Activated T-cell treated with anti-CD3 and anti-CD28 coated beads, Interleukin-2, amount 50 U/mL, for 72 hours (primary cell): ENCODE measurements at places on chromosomes 3 and 15.
A peak's percentile ranks its signal among the peaks of the same experiment; 100 is the strongest.

GRCh38 chr3:58025837-58026569 is 17.8 kb downstream of the FLNB start:
- no peak for DNase-seq

- DNase-seq = no peak
Measured at GRCh38 chr3:33134026-33134625, 20.3 kb downstream of the CRTAP start.

- no peak for DNase-seq
Measured at GRCh38 chr3:196458063-196458462, 25.8 kb upstream of the UBXN7 start.

- DNase-seq = no peak
Measured at GRCh38 chr3:172411478-172411947, 36.7 kb downstream of the GHSR start.

DNA sequence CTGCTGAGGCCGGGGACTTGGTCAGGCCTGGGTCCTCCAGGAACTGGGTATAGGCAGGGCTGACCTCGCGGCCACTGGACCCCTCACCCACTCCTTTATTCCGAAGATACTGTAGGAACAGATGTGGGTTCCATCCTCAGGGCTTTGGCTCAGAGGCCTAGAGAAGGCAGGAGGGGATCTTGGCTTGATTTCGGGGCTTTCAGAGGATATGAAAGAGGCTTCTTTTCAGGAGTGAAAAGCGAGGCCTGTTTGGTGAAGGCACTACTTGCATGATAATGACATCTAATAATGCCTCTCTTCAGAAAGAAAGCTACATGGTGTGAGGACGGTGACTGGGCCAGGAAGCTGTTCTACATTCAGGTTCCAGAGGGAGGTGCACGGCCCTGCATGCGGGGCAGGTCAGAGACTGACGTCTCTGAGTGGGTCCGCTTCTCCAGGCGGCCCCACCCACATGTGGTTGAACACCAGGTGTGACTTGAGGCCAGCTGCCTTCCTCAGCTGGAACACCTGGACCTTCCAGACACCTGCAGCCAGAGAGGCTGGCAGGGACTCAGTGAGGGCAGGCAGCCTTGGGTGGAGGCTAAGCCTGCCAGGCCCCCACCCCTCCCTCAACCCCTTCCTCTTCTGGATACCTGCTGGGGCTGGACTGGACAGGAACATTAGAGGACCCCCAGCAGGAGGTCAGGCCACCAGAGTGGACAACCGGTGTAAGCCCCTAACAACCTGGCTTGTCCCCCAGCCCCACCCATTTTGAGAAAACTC is 31.1 kb upstream of the HHATL start:
- no peak for DNase-seq

DNA sequence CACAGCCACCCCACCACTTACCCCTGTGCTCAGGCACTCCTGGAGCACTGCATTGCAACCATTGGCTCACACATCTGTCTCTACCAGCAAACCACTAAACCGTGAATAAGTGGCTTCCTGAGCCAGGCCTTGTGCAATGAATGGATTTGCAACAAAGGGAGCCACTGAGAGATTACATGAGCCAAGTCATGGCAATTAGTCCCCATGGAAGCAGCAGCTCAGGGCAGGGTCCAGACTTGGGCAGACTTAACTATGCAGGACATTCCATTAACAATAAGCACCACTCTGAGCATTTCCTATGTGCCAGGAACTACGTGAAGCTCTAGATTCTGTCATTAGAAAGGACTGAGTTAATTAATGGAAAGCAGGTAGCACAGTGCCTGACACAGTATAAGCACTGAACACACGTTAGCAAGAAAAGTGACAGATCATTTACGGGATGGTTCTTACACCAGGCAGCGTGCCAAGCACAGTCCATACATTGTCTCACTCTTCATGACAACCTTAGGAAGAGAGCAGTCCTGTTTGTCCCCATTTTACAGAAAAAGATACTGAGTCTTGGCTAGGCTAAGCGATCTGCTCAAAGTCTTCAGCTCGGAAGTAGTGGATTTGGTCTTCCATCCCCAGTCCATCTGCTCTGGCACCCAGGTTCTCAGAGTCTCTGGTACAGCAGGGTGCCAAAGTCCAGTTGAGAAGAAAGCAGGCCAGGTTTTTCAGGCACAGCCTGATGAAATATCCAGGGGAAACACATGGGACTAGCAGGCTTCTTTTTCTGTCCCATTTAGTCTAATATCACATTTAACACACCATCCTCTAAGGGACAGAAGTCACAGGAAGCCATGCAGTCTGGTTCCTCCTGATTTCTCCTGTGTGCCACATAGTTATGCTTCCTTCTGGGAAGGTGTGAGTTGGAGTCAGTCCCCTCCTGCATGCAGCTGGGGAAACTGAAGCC is 44.1 kb downstream of the LIPC start:
- no peak for DNase-seq

GRCh38 chr3:135000465-135000864 is 205.4 kb downstream of the EPHB1 start:
- no peak for DNase-seq

DNA sequence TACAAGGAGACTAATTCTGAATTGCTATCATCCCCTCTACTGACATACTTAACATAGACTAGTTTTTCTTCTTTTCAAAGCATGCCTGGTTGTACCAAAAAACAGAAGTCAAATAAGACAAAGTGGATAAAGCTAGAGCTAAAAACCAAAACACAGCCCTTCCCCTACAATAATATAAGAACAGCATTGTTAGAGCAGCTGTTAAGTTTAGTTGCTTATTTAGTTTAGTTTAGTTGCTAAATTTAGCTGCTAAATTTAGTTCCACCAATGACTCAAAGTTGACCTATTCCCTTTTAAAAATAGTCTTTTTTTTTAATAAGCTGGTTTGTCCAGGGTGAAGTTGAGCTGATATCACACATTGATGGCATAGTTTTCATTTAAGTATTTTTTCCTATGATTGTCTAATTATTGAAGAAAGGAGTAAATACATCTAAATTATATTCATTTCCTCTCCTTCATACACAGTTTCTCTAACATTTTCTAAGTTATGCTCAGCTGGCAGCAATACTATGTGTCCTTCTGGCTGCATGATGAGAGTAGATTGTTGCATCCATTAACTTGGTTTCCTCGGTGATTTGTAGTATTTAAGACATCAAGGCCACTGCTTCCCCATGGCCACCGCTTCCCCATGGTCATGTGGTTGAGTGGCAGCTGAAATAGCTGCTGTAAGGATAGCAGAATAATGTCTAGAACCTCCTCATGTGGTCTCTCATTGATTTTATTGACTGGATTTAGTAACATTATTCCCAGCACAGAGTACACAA is 718.6 kb upstream of the NECTIN3 start:
- no peak for DNase-seq

- DNase-seq = no peak
Measured at GRCh38 chr3:125207507-125207906, 5.0 kb downstream of the SLC12A8 start.

DNA sequence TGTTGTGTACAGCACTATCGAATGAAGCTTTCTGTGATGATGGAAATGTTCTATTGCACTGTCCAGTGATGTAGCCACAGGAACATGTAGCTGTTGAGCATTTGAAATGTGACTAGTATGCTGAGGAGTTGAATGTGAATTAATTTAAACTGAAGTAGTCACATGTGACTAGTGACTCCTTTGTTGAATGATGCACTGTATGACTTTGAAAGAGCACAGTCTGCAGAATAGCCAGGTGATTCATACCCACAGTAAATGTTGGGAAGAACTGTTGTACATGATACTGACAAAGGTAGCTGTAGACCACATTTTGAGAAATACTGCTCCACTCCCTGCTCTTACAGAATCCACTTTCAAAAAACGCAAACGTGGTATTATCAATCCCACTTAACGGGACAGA is 34.0 kb upstream of the ACTL6A start:
- no peak for DNase-seq

- DNase-seq = no peak
Measured at GRCh38 chr15:100771746-100772145, 107.9 kb upstream of the ALDH1A3 start.

- DNase-seq = no peak
Measured at GRCh38 chr3:17065315-17065714, 180.6 kb downstream of the PLCL2 start.

DNA sequence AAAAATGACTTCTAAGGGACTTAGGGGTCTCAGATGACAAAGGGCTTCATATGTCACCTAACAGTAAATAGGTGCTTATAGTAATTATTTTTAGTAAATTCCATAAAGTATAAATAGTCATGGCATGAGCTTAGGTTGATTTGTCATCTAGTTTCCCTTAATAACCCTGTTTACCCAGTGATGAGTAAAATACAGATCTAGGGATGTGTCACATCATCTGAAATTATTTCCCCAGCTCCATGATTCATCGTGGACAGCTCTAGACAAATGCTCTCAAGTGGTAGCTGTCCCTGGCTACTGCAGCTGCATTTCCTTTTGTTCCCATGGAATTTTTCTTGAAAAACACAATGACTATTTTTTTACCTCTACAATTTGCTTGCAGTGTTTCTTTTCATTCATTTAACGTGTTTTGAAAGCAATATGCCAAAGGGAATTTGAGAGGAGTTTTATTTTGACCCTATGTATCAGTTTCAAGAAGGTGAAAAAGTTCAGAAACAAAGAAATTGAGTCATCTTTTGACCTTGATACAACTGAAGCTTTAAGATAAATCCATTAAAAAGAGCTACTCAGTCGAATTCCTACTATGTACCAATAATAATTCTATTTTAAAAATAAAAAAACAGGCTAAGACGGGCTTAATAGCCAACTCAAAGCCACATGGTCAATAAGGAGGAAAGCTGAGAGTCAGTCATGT is 241.6 kb downstream of the KCNMB2 start:
- DNase-seq = no peak

DNA sequence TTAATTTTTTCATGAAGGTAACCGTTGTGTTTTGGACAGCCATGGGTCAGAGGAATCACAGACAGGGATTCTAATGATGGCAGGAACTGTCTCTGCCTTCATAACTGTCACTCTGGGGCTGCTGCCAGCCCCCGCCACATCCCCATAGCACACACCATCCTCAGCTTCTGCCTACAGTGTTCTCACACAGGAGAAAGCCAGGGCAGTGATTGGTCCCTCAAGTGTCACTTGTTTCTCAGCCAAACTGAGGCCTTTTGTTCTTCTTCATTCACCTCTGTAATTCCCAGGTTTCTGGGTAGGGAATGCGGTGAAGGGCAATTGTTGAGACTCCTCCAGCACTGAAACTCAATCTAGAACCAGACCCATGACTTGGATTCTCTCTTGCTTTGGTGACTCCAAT is 65.4 kb upstream of the C3orf80 start:
- DNase-seq = no peak

- no peak for DNase-seq
Measured at GRCh38 chr15:84099181-84099580, 136.4 kb upstream of the GOLGA6L4 start.

GRCh38 chr3:159914426-159914825 is 74.2 kb upstream of the IL12A start:
- no peak for DNase-seq

DNA sequence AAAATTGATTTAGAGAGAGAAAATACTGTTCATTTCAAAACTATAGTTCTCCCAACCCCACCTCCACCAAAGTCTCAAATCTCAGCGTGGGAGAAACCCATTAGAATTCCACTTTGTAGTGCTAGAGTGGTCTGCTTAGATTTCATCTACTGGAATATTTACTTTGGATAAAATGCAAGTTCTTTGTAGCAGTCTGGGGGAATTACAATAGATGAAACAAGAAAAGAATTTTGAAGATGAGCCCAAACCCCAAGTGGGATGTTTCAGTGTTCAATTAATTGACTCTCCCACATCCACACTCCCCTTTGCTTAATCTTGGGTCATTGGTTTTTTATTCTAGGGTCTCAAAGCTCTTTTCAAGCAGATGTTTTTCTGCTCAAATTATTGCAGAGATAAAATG is 97.8 kb downstream of the RPL22L1 start:
- no peak for DNase-seq

GRCh38 chr3:65277798-65278197 is 590.0 kb upstream of the ADAMTS9 start:
- DNase-seq = no peak

DNA sequence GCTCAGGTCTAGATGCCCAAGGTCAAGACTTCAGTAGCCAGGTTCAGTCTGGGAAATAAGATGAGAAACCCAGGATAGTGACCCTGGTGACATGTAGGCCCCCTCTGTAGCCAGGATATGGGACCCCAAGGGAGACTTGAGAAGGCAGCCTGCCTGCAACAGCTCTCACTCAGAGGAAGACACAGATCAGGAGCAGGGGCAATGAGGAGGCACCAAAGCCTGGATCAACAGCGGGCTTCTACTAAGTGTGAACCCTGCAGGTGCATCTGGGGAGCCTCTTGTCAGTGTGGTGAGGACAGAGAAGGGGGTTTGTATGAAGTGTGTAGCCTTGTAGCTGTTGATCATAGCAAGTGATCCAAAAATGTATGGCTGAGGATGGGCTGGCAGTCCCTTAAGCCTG is 25.4 kb downstream of the PLA2G4F start:
- no peak for DNase-seq

DNA sequence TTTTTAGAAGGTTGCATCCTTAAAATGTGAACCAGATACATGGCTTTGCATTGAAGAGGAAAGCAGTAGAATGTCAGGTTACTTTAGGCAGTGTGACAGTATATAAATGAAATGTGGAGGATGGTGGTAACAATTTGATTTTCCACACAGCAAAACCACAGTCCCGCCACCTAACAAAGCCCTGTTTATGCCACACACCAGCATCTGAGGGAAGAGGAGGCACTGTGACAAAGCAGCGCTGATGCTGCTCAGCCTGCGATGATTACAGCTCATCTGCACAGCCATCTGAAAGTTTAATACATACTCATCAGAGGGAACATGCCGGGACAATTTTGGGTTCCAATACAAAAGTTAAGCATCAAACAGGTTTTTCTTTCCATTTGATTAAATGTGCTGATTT is 8.9 kb downstream of the RNF7 start:
- DNase-seq = no peak

DNA sequence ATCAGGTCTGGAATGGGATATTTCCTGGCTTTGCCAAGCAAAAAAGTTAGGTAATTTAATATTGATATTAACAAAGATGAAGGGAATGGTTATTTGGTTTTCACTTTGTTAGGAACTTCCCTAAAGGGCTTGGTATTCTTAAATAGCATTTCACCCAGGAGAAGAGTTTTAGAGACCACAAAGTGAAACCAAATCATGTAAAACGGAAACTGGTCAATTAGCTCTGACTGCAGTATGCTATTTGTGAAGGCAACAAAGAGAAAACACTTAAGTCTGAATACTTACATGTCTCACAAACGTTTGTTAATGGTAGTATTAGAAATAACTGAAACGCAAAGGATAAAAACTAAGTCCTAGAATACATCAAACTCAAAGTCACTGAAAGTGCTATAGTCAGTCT is 32.4 kb upstream of the SETMAR start:
- DNase-seq = no peak

GRCh38 chr15:77402740-77403379 is 17.0 kb downstream of the PEAK1 start:
- DNase-seq = peak; percentile 9

DNA sequence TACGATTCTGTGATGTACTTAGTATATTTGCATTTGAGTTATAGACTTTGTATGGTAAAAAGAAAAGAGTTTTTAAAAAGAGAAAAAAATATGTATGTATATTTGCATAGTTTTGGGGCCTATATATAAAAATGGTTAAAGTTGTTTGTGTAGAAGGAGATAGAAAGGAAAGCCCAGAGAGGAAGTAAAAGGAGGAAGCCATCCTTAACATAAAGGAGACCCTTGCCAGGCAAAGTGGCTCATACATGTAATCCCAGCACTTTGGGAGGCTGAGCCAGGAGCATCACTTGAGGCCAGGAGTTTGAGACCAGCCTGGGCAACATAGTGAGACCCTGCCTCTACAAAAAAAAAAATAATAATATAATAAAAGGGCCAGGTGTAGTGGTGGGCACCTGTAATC is 8.4 kb downstream of the SNAP23 start:
- DNase-seq = no peak
